Activated CD8-positive, alpha-beta memory T cell treated with anti-CD3 and anti-CD28 coated beads for 24 hours (primary cell): ENCODE measurements at places on chromosomes 7 and 10.

DNA sequence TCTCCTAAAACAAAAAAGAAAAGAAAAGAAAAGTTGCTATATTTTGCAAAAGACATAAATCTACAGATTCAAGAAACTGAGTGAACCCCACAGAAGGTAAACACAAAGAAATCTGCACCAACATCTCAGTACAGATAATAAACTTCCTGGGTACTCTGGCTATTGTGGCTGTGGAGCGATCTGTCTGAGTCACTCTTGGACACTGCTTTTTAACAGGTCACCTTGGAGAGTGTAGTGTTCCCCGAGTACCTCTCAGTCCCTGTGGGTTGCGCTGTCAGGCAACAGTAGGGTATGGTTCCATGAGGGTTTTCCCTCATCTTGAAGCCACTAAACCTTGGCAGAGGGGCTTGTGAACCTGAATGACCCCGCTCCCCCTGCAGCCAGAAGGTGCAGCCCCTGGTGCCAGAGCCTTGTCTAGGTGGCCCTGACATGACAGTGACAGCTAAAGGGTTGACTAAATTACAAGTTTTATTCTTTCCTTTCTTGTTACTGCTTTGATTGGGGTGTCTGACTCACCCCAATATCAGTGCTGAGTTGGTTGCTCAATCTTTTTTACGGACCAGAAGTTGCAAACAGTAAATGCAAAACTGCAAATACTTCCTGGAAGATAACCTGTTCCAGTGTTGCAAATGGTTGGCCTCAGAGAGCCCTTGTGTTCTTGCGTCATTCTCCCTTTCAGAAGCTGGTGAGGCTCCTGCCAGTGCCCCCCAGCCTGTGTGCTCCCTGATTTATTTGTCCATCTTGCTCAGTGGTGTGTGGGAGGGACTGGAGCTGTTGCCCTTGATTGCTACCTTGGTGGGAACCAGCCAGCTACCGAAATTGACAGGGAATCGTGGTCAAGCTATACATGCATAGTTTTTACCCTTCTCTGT, 30.6 kb downstream of the POR start:
- DNase-seq: no peak

DNA sequence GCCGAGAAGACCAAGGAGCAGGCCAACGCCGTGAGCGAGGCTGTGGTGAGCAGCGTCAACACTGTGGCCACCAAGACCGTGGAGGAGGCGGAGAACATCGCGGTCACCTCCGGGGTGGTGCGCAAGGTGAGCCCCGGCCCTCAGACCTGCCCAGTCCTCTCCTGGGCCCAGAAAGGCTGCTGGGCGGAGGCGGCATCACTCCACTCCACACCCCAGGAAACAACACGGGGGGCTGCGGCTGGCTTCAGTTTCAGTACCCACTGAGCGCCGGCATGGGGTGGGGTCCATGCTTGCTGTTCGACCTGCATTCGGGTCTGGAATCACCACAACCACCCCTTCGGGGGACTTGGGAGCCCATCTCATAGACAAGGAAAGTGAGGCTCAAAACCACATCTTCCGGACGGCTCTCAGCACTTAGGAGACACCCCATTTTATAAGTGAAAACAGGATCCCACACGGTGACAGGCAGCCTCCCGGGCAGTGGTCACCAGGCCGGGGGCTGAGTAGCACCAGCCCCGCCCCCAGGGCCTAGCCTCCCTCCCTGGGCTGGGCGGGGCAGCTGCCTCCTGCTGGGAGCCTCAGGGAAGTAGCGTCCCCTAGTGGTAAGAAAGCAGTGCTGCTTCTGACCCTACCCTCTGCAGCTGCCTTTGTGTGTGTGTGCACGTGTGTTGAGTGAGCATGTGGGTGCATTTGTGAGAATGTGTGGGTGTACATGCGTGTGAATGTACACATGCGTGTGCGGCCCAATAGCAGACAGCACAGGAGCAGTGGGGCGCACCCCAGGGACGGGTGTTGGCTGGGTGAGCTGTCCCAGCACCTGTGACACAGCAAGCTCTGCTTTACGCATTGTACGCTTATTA, 1.8 kb downstream of the SNCG start:
- no peak for DNase-seq

GRCh38 chr10:91799612-91799975, 1.4 kb downstream of the TNKS2 start:
- DNase-seq: no peak

GRCh38 chr10:8306685-8307364, 252.3 kb downstream of the GATA3 start:
- DNase-seq: no peak

GRCh38 chr7:149207324-149208035, 12.1 kb downstream of the ZNF282 start:
- DNase-seq: no peak

DNA sequence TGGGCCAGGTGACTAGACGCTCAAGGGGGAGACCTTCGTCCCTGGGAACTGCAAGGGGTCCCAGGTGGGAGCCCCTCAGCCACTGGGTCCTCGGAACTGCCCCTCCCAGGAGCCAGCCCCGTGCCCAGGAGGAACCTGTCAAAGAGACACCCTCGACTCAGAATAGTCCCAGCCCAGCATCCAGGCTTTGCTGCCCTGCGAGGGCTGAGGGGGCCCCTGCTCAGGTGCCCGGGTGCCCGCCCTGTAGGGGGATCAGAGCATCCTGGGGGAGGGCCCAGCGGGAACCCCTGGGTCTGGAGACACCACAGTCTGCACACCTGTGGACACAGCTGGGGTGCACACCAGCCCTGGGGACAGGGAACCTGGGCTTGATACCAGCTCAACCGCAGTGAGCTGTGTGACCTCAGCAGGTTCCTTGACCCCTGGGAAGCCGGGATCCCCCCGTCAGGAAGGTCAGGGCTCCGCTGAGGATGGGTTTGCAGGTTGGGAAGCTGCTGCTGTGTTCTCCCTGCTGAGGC, 407 bp downstream of the ELN start:
- no peak for DNase-seq

DNA sequence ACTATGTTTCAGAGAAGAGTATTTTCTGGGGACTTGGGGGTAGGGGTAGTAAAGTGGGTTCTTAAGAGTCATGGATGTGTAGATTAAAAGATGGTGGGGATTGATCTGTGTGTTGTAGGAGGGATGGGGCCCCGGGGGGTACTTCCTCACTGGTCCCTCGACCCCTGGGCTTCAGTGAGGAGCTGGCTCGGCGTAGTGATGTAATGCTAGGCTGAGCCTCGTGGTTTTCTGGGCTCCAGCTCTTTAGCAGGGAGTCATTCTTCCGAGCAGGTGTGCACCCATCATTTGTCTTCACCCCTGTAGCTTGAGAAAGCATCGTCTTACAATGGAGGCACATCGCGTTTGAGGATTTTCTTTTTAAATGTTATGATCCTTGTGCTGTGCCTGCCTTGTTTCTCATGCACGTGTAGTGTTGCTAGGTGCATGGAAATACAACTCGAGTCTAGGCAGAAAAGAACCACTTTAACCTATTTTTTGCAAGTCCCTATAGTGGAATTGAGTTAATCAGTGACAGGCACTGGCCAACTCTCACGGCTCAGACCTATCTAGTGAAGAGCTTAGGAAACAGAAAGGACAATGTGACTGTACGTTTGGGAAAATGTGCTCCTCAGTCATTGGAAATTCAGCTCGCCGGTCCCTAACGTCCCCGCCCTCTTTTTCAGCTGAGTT, 106.1 kb upstream of the BTBD16 start:
- DNase-seq: no peak

- no peak for DNase-seq
Observed at GRCh38 chr10:131009791-131010190, 301.7 kb downstream of the TCERG1L start.

DNA sequence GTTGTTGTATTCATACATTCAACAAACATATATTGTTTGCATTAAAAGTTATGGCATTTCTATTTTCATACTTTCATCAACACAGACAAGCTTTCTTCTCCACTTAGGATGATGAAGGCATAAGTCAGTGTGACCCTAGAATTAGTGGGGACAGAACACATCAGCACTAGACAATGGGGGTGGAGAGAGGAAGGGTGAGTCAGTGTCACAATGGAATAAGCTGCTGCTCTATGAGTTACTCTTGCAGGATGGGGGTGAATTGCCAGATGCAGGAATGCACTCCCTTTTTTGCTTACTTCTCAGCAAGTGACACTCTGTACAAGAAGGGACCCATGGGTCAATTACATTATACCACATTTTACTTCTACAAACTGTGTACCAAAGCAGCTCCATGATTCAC, 74.0 kb downstream of the DGKI start:
- no peak for DNase-seq
